Activated CD4-positive, alpha-beta T cell treated with anti-CD3 and anti-CD28 coated beads, Interleukin-2, Interleukin-6, amounts not matched to agents 100 ng/mL and 50 ng/mL, durations not matched to agents 16 hours and 8 hours (primary cell): ENCODE measurements at places on chromosomes 1 and 21.

GRCh38 chr1:245133995-245134715 lies 20.6 kb upstream of the KIF26B start:
- no peak for DNase-seq

DNA sequence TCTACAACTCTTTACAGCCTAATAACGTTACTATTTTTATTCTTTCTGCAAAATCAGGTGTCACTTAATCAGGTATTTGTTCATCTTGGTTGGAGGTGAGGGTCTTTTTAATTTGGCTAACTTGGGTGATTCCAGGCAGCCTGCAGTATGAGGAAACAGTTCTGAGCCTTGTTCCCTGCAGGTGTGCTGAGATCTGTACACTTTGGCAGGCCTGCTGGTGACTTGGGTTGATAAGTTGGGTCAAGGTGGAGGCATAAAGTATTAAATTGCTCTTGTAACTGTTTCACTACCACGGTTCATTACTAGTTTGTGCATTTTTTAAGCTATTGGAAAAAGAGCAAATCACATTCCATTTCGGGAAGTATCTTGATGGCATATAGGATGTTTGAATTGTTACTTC lies 10.0 kb downstream of the MAP3K21 start:
- no peak for DNase-seq

DNA sequence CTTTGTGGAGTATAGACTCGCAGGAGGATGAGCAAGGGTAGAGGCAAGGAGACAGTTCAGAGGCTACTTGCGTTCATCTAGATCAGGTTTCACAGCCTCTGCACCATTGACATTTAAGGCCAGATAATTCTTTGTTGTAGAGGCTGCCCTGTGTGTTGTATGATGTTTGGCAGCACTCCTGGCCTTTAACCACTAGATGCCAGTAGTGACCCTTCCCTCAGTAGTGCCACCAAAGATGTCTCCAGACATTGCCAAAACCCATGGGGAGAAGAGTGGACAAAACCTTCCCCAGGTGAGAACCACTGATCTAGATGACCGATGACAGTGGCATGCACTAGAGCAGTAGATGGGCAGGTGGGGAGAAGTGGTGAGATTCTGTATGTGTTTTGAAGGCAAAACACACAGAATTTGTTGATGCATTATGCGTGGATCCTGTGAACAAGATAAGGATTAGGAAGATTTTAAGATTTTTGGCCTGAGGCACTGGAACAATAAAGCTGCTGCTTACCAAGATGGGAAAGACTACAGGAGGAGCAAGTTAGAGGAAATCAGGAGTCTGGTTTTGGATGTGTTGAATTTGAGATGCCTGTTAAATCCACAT lies 9.9 kb upstream of the COG2 start:
- DNase-seq, result peak; percentile 28

DNA sequence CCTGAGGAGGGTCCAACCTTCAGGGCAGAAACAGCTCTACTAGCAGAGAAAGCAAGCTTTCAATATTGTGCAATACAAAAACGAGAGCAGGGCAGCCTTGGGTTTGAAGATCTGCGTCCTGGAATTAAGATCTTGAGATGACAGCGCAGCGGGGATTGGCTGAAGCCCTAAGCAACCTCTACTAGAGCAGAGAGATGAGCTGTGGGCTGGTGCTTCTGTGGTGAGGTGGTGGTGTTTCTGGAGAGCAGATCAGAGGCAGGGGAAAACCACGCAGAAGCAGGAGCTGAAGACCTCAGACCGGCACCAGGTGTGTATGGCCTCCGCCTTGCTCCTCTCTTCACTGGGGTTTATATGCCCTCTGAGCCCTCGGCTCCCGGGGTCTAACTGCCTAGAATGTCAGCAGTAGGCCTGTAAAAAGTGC lies 12.5 kb downstream of the TRAF3IP3 start:
- peak; percentile 95 for DNase-seq

- DNase-seq, result no peak
Observed at GRCh38 chr1:158992787-158993312, 16.9 kb upstream of the IFI16 start.

- DNase-seq, result no peak
Observed at GRCh38 chr1:154483941-154484803, 17.8 kb upstream of the TDRD10 start.

DNA sequence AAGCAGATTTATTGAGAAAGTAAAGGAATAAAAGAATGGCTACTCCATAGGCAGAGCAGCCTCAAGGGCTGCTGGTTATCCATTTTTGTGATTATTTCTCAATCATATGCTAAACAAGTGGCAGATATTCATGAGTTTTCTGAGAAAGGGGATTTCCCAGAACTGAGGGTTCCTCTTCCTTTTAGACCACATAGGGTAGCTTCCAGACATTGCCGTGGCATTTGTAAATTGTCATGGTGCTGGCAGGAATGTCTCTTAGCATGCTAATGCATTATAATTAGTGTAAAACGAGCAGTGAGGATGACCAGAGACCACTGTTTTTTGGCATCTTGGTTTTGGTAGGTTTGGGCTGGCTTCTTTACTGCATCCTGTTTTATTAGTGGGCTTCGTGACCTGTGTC lies 16.8 kb upstream of the FMN2 start:
- no peak for DNase-seq

GRCh38 chr1:214658785-214659184 lies 55.8 kb downstream of the CENPF start:
- DNase-seq, result no peak

DNA sequence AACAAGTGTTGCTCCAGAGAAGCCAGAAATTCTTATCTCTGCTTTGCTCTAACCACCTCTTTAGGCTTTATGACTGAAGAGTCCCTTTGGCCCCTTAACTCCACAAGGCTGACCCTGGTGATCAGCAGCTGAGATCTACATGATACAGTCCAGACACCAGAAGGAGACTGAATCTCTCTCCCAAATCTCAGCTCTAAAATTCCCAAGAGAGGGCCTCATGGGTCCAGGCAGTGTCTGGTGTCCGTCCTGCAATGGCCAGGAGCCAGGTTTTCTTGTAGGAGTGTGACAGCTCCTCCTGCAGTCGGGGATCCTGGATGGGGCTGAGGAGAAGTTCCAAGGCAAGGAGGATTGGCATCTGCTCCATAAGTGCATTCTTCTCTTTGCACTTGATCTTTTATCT lies 35.3 kb downstream of the L1TD1 start:
- DNase-seq, result no peak

DNA sequence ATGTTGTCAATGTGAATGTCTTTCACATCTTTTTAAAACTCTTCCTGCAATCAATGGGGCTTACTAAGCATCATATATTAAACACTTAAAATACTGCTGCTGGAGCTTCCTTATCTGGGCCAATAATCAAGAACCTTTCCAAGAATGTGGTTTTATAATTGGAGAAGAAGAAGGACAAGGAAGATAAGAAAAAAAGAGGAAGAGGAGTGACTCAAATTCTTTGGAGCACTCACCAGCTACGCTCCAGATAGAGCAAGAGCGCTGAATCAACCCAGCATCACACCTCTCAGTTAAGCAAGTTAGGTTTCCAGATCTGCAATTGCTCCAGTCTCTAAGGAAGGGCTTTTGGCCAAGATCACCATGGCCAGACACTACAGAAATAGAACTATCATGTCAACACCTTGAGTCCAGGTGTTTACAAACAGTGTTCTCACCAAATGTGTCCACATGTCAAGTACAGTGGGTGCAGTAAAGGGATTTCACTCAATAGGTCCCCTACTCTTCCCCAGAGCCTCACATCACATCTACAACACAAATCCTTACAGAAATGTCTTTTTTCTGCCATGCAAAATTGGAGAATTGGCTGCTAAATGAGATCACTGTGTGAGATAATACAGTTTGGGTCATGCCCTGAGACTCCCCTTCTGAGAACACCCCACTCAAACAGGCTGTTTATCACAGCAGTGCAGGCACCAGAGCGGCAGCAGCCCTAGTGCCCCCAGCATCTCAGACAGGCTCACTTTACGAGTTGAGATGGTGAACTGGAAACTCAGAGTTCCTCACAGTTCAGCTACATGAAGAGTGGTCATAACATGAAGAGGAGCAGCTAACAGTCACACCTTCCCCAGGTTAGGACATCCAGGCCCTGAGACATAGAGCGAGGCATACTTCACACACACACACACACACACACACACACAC lies 1.7 kb upstream of the SPRR2B start:
- no peak for DNase-seq

GRCh38 chr1:2174348-2175054 lies 20.1 kb downstream of the FAAP20 start:
- DNase-seq, result peak; percentile 52

DNA sequence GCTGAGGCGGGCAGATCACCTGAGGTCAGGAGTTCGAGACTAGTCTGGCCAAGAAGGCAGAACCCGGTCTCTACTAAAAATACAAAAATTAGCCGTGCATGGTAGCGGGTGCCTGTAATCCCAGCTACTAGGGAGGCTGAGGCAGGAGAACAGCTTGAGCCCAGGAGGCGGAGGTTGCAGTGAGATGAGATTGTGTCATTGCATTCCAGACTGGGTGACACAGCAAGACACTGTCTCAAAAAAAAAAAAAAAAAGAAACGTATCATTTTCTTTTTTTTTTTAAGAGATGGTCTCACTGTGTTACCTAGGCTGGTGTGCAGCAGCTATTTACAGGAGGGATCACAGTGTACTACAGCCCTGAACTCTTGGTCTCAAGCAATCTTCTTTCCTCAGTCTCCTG lies 47.3 kb downstream of the ITGB3BP start:
- DNase-seq, result no peak

GRCh38 chr1:247118946-247119446 lies 14.8 kb upstream of the ZNF669 start:
- DNase-seq, result peak; percentile 25

DNA sequence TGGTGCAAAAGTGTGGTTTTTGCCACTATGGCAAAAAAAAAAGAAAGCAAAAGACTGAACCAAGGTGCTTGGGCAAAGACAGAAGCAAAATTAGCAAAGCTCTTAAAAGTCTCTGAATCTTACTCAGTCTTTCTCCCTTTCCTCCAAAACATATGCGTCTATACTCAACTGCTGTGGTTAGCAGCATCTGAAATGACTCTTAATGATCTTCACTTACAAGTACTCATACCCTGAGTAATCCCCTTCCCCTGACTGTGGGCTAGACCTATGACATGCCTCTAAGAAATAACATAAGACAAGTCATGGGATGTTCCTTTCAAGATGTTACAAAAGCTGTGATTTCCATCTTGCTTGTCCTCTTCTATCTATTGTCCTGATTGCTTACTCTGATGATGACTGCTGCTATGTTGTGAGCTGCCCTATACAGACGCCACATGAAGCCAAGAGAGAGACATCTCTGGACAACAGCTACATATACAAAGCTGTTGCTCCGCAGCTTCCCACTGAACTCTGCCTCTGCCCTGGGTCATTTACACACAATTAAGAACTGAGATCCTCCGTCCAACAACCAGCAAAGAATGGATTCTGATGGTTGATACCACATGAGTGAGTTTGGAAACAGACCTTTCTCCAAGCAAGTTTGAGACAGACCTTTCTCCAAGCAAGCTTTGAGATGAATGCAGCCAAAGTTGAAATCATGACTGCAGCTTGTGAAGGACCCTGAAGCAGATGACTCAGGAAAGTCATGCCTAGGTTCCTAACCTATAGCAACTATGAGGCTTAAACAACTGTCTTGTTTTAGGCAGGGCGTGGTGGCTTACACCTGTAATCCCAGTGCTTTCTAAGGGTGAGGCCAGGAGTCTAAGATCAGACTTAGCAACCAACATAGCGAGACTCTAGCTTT lies 55.2 kb downstream of the PUM1 start:
- DNase-seq, result peak; percentile 88

DNA sequence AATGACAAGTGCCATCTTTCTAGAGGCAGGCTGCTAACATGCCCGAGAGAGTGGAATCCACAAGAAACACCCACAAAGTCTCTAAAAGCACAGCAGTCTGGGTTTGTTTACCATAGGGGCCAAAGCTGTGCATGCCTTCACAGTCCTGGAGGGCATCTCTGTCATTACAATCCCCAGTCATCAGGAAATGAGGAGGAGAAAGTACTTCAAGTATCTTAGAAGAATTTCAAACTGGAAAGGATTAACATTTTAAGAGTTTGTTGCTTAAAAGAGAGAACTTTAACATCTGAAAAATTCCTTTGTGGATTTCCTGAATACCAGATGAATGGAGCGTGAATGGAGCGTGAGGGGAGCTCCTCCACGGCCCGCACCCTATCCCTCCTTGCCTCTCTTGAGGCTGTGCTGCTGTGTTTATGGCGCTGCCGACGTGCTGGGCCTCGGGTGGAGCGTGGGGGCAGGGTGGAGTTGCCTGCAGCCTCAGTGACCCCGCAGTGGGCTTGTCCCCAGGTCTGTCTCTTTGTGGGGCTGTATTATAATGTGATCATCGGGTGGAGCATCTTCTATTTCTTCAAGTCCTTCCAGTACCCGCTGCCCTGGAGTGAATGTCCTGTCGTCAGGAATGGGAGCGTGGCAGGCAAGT lies 23.3 kb downstream of the SLC6A17 start:
- no peak for DNase-seq

- DNase-seq, result no peak
Observed at GRCh38 chr1:15180945-15181523, 27.5 kb downstream of the TMEM51 start.

GRCh38 chr1:210456731-210457255 lies 128.1 kb downstream of the HHAT start:
- no peak for DNase-seq

- no peak for DNase-seq
Observed at GRCh38 chr1:85397490-85398032, 67.4 kb downstream of the DDAH1 start.

DNA sequence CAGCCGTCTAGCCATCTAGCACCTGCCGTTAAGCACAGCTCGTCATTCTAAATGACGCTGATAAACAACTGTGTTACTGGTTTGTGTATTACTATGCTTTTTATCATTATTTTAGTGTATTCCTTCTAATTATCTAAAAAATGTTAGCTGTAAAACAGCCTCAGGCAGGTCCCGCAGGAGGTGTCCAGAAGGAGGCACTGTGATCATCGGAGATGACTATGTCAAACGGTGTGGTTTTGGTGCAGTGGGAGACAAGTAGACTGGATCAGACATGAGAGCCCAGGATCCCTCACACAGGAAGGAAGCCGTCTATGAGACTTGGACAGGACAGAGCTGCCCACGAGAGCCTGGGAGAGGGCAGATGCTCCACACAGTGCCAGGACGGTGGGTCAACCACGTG lies 55.3 kb upstream of the COL6A1 start:
- DNase-seq, result no peak

DNA sequence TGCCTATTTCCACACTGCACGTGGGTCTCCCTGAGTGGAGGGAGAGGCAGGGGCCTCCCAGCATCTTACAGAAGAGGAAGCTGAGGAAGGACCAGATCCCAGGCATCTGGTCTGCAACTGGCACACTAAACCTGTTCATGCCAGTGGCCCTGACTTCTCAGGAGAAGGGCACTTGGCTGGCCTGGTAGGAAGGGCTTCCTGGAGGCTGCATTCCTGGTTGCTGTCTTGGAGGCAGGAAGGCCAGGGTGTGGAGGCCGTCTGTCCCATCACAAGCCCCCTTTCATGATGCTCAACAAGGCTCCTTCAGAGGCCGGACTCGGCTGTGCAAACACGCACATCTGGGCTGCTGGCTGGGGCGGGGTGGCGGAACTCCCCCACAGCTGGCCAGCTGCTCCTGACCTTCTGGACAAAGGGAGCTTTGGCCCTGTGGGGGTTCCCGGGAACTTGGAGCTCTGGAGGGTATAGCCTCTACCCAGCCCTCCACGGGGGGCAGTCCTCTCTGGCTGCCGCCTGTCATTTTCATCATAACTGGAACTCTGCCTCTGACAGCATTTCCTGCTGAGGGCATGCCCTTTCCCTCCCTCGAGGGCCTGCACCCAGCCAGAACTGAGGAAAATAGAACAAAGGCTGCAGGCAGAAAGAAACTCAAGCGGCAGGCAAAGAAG lies 39.2 kb upstream of the POU3F1 start:
- DNase-seq, result no peak
